ENCODE measurements at places on chromosomes 11 and 22. TPM values are rescaled to one million over a fixed set of nuclear protein-coding genes. Genes with fewer than 3 reads are reported as not detected.

GLYAT gene
- polyA plus RNA-seq, result not detected

MIF gene
- 867 TPM for polyA plus RNA-seq

ZP1 gene
- not detected for polyA plus RNA-seq

SERPIND1 gene
- not detected for polyA plus RNA-seq

TNNI2 gene
- 12.2 TPM for polyA plus RNA-seq

OR10D3 gene
- not detected for polyA plus RNA-seq

DCHS1 gene
- polyA plus RNA-seq, result 0.07 TPM

- no peak overlapping the region for H3K27ac ChIP-seq
- H3K4me3 ChIP-seq, result no peak overlapping the region
- H3K36me3 ChIP-seq, result no peaks in the 10 kb centered on the region
- DNase-seq, result no peak
Observed at GRCh38 chr22:24190159-24190540, 8.9 kb downstream of the SUSD2 start.

- no peak overlapping the region for H3K27ac ChIP-seq
- no peak overlapping the region for H3K4me3 ChIP-seq
- no peaks in the 10 kb centered on the region for H3K36me3 ChIP-seq
- H3K4me1 ChIP-seq, result peaks cover 4% of the 10 kb centered on the region
Observed at GRCh38 chr22:43391306-43391705, 20.5 kb upstream of the MPPED1 start.

DNA sequence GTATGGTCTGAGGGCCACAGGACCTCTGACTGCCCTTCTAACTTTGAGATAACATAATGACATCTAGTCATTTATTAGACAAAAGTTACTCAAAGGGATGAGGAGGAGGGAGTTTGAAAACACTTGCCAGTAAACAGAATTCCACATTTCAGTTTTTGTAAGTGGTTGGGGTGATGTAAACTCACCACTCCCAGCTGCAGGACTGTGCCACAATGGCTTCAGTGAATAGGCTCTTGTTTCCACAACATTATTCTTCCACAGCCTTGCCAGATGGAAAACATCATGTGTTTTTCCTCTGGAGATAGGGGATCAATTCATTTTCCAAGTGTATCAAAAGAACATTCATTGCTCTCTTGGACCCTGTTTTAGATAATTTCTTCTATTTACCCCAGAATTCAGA lies 147.2 kb upstream of the BDNF start:
- H3K36me3 ChIP-seq, result peaks cover 9% of the 10 kb centered on the region
- no peak overlapping the region for H3K27ac ChIP-seq
- no peak for DNase-seq
- no peak overlapping the region for H3K4me3 ChIP-seq

GRCh38 chr22:17772249-17772957 lies 1.9 kb downstream of the BID start:
- no peaks in the 10 kb centered on the region for H3K27me3 ChIP-seq
- peak overlapping the region; percentile 95 for H3K27ac ChIP-seq
- no peaks in the 10 kb centered on the region for H3K36me3 ChIP-seq
- DNase-seq, result no peak
- H3K4me3 ChIP-seq, result peak overlapping the region; percentile 89

DNA sequence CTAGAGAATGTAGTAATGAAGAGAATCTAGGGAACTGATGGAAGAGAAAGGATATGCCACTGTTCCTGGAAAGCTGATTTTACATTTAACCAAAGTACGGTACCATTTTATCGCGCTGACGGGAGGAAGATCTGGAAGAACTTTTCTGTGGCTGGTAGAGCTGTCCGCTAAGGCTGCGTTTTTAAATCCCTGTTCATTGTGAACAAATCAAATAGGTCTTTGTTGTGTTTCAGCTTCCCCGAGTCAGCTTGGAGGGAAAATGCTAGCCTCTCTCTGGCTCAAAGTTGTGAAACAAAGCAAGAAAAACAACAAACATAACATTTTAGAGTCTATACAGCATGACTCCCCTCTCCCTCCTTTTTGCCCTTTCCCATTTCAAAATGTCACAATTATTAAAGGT lies 34.4 kb downstream of the FBXO7 start:
- no peaks in the 10 kb centered on the region for H3K36me3 ChIP-seq
- H3K27me3 ChIP-seq, result no peaks in the 10 kb centered on the region
- DNase-seq, result no peak
- H3K4me1 ChIP-seq, result no peaks in the 10 kb centered on the region

GRCh38 chr22:48785792-48786678 lies 1041.6 kb downstream of the BRD1 start:
- H3K4me1 ChIP-seq, result no peaks in the 10 kb centered on the region
- no peak for DNase-seq
- H3K27me3 ChIP-seq, result peaks cover 6% of the 10 kb centered on the region
- H3K4me3 ChIP-seq, result no peak overlapping the region

DNA sequence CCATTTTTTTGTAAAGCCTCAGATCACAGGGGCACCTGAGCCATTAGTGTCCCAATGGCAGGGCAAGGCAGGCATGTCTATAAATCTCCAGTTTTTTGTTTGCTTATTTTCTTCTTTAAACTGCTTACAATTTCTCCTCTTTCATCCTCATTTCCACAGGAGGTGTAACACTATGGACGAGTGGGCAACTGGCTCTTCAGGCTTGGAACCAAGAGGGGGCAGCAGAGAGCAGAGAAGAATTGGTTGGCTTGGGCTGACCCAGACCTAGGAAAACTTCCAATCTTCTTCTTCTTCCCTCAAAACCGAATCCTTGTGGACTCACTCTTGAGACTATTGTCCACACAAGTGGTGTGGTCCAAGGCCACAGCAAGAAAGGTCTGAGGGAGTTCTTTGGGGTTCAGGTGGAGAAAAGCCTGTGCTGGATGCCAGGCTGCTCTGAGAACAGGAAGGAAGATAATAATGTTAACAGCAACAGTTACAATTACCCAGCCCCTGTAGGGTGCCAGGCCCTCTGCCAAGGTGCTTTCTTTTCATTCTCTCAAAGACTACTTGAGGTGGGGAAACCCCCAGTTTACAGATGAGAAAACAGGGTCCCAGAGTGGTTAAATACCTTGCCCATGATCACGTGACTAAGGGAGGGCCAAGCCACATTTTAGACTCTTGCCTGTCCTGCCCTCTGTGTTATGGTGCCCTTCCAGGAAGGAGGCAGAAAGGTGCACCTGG lies 70.7 kb upstream of the E2F8 start:
- H3K36me3 ChIP-seq, result no peaks in the 10 kb centered on the region
- no peak overlapping the region for H3K27ac ChIP-seq
- DNase-seq, result no peak
- no peak overlapping the region for H3K4me3 ChIP-seq

GRCh38 chr11:118886681-118887111 lies 3.0 kb downstream of the CXCR5 start:
- peaks cover 73% of the 10 kb centered on the region for H3K4me1 ChIP-seq
- no peaks in the 10 kb centered on the region for H3K27me3 ChIP-seq
- DNase-seq, result peak; percentile 87
- H3K36me3 ChIP-seq, result peaks cover 37% of the 10 kb centered on the region
- H3K27ac ChIP-seq, result peak overlapping the region; percentile 100

DNA sequence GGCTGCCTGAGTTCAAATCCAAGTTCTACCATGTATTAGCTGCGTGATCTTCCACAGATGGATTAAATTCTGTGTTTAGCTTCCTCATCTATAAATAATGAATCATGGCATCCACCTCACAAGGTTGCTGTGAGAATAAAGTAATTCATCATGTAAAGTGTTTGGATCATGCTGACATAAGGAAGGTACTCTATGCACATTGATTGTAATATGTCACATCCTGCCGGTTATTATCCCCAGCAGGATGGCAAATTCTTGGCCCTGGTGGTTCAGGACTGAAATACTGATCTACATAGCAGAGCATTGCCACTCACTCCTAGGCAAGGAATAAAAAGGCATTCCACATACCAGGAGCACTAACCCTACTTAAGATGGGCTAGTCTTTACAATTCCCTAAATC lies 40.8 kb downstream of the LGR4 start:
- no peaks in the 10 kb centered on the region for H3K36me3 ChIP-seq
- no peaks in the 10 kb centered on the region for H3K4me1 ChIP-seq
- H3K27me3 ChIP-seq, result no peaks in the 10 kb centered on the region
- no peak overlapping the region for H3K4me3 ChIP-seq
- H3K27ac ChIP-seq, result no peak overlapping the region

- H3K36me3 ChIP-seq, result no peaks in the 10 kb centered on the region
- H3K4me3 ChIP-seq, result peak overlapping the region; percentile 77
- peak overlapping the region; percentile 89 for H3K27ac ChIP-seq
Observed at GRCh38 chr22:37802310-37803194, 5.2 kb upstream of the GCAT start.

GRCh38 chr11:107957109-107957588 lies 28.9 kb downstream of the RAB39A start:
- no peaks in the 10 kb centered on the region for H3K36me3 ChIP-seq
- H3K4me1 ChIP-seq, result peaks cover 7% of the 10 kb centered on the region
- H3K27me3 ChIP-seq, result no peaks in the 10 kb centered on the region
- H3K4me3 ChIP-seq, result no peak overlapping the region
- H3K27ac ChIP-seq, result no peak overlapping the region

DNA sequence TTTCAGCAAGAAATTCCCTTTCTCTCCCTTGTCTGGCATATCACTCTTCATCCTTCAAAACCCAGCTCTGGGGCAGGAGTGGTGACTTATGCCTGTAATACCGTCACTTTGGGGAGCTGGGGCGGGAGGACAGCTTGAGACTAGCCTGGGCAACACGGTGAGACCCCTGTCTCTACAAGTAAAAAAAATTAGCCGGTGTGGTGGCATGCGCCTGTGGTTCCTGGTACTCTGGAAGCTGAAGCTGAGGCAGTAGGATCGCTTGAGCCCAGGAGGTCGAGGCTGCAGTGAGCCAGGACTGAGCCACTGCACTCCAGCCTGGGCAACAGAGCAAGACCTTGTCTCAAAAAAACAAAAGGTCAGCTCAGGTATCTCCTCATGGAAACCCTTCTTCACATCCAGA lies 1.4 kb upstream of the RCE1 start:
- DNase-seq, result no peak
- H3K27me3 ChIP-seq, result no peaks in the 10 kb centered on the region
- peak overlapping the region; percentile 96 for H3K27ac ChIP-seq

- DNase-seq, result peak; percentile 80
- no peaks in the 10 kb centered on the region for H3K36me3 ChIP-seq
- peak overlapping the region; percentile 42 for H3K4me3 ChIP-seq
Observed at GRCh38 chr22:30390974-30391691, 3.9 kb upstream of the RNF215 start.

DNA sequence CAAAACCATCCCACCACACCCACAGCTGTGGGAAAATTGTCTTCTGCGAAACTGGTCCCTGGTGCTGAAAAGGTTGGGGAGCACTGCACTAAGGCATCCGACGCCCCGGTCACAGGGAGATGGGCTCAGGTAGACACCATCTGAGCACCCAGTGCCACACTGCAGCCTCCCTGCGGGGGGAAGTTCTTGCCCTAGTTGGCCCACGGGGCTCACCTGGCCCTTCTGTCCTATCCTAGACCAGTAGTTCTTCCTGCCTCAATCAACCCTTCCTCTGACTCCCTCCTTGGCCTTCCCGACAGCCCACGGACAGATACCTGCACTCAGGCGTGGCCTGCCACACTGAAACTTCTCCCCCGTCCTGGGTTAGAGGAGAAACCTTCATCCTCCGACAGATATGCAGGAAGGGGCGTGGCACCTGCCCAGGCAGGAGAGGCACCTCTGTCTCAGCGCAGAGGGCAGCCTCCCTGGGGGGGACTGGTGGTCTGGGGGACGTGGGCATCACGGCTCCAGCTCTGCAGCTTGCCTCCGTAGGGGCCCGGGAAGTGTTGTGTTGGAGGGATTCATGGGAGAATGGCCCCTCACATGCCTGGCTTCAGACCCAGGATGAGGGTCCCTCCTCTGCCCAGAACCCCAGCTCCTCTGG lies 4.5 kb downstream of the ANO9 start:
- H3K4me3 ChIP-seq, result no peak overlapping the region
- no peak overlapping the region for H3K27ac ChIP-seq
- no peaks in the 10 kb centered on the region for H3K36me3 ChIP-seq
- no peak for DNase-seq
- no peaks in the 10 kb centered on the region for H3K27me3 ChIP-seq

- H3K27ac ChIP-seq, result peak overlapping the region; percentile 100
- no peaks in the 10 kb centered on the region for H3K27me3 ChIP-seq
- H3K4me3 ChIP-seq, result peak overlapping the region; percentile 75
- H3K4me1 ChIP-seq, result peaks cover 86% of the 10 kb centered on the region
- peaks cover 44% of the 10 kb centered on the region for H3K36me3 ChIP-seq
- peak; percentile 85 for DNase-seq
Observed at GRCh38 chr22:19361501-19362103, 69.9 kb downstream of the HIRA start.

GRCh38 chr11:113124006-113124405 lies 162.8 kb downstream of the NCAM1 start:
- H3K36me3 ChIP-seq, result no peaks in the 10 kb centered on the region
- H3K4me3 ChIP-seq, result no peak overlapping the region
- DNase-seq, result no peak

DNA sequence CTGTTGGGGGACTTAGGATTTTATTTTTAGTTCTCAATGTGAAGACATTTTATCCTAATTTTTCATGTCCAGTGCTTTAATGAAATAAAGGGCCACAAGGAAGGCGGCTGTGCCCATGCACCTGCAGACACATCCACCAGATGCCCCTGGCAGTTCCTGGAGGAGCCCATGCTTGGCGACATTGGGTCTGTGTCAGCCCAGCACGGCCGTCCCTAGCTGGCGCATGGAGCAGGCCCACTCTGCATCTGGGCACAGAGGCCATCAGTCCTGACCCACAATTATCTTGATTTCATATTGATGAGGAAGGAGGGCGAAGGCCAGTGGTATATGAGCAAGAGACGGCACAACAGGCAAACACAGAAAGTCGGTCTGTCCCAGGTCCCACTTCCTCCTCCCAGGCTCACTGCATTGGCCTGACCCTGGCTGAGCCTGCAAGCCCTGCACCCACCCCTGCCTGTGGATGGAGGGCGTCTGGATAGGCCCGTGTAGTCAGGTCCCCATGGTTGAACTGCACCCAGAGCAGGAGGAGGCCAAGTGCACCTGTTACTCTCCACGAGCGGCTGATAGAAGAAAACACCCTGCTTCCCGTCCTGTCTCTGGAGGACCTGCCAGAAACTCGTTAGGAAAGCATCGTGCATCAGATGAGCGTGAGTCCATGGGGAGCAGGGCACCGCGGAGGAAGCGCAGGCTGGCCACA lies 296.9 kb downstream of the BRD1 start:
- no peaks in the 10 kb centered on the region for H3K36me3 ChIP-seq
- no peak for DNase-seq
- H3K27ac ChIP-seq, result no peak overlapping the region
- H3K4me1 ChIP-seq, result peaks cover 44% of the 10 kb centered on the region
- H3K4me3 ChIP-seq, result no peak overlapping the region
- no peaks in the 10 kb centered on the region for H3K27me3 ChIP-seq

Data from naive B cell (primary cell).